ENCODE measurements at places on chromosomes 2 and 18.

- H3K4me3 ChIP-seq: no peak overlapping the region
- H3K36me3 ChIP-seq: peaks cover 50% of the 10 kb centered on the region
- H3K27me3 ChIP-seq: no peaks in the 10 kb centered on the region
- H3K27ac ChIP-seq: no peak overlapping the region
Observed at GRCh38 chr2:99442837-99443236, 47.0 kb downstream of the REV1 start.

GRCh38 chr2:239372835-239373234 lies 28.0 kb downstream of the HDAC4 start:
- no peak overlapping the region for H3K4me3 ChIP-seq
- no peak for DNase-seq
- no peaks in the 10 kb centered on the region for H3K36me3 ChIP-seq
- no peaks in the 10 kb centered on the region for H3K27me3 ChIP-seq
- peaks cover 17% of the 10 kb centered on the region for H3K4me1 ChIP-seq
- no peak overlapping the region for H3K27ac ChIP-seq

- DNase-seq: peak; percentile 56
- H3K4me1 ChIP-seq: no peaks in the 10 kb centered on the region
- no peak overlapping the region for H3K4me3 ChIP-seq
- H3K36me3 ChIP-seq: no peaks in the 10 kb centered on the region
- H3K27me3 ChIP-seq: no peaks in the 10 kb centered on the region
- no peak overlapping the region for H3K27ac ChIP-seq
Observed at GRCh38 chr18:50218432-50219197, 23.7 kb upstream of the MYO5B start.

GRCh38 chr2:110114831-110115255 lies 779 bp downstream of the MALL start:
- H3K36me3 ChIP-seq: no peaks in the 10 kb centered on the region
- peak; percentile 27 for DNase-seq
- peak overlapping the region; percentile 63 for H3K27ac ChIP-seq
- peak overlapping the region; percentile 31 for H3K4me3 ChIP-seq
- peaks cover 15% of the 10 kb centered on the region for H3K4me1 ChIP-seq
- peaks cover 57% of the 10 kb centered on the region for H3K27me3 ChIP-seq

GRCh38 chr18:36265015-36265414 lies 32.5 kb upstream of the FHOD3 start:
- H3K27me3 ChIP-seq: no peaks in the 10 kb centered on the region
- no peak overlapping the region for H3K27ac ChIP-seq

GRCh38 chr18:66640431-66640830 lies 36.5 kb upstream of the CDH19 start:
- H3K4me3 ChIP-seq: no peak overlapping the region
- no peak overlapping the region for H3K27ac ChIP-seq
- H3K27me3 ChIP-seq: no peaks in the 10 kb centered on the region
- DNase-seq: peak; percentile 16
- no peaks in the 10 kb centered on the region for H3K36me3 ChIP-seq
- no peaks in the 10 kb centered on the region for H3K4me1 ChIP-seq

DNA sequence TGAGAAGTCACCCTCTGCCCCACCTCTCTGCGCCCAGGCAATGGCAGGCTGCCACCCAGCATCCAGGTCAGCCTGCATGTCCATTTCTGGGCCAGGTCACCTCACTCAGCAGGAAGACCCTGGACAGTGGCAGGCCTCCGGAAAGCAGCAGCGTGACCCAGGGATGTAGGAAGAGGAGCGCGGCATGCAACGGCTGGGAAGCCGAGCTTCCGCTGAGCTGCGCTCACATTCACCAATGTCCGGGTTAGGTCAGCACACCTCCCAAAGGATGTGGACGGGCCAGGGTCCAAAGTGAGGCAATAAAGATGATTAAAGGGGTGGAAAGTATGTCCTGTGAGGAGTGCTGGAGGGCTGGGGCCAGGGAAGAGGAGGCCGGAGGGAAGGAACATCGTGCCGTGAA lies 174.5 kb downstream of the CTIF start:
- H3K27me3 ChIP-seq: no peaks in the 10 kb centered on the region

DNA sequence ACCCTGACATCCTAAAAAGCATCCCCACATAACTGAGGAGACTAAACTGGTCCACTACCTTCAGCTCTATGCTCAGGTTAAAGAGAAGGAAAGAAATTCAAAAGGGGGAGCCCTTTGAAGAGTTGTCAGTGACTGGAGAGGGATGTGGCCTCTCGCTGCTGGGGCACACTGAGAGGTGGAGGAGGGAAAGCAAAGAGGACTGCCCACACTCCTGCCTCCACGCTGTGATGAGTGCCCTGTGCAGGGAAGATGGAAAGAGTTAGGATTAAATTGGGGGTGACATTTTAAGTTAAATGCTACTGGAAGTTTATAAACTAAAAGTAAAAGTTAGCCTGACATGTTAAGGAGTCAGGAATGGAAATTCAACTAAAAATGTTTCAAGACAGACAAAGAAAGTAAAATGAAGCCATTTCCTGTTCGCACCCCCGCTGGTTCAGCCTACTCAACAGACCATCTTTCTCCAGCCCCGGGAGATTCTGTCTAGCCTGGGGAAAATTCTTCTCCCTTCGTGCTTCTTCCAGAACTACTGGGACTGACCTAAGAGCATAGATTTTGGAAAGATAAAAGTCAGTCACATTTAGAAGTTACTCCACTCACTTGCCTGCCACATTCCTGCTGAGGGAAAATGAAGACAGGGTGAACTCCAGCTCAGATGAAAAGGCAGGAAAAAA lies 17.8 kb upstream of the INO80C start:
- no peaks in the 10 kb centered on the region for H3K27me3 ChIP-seq
- peaks cover 5% of the 10 kb centered on the region for H3K4me1 ChIP-seq
- DNase-seq: no peak

- no peaks in the 10 kb centered on the region for H3K27me3 ChIP-seq
- H3K27ac ChIP-seq: no peak overlapping the region
- H3K4me1 ChIP-seq: no peaks in the 10 kb centered on the region
- H3K36me3 ChIP-seq: peaks cover 100% of the 10 kb centered on the region
- DNase-seq: no peak
Observed at GRCh38 chr2:190996338-190996946, 17.5 kb downstream of the STAT1 start.

- H3K27me3 ChIP-seq: peaks cover 100% of the 10 kb centered on the region
- no peak overlapping the region for H3K27ac ChIP-seq
- no peak overlapping the region for H3K4me3 ChIP-seq
- no peak for DNase-seq
- no peaks in the 10 kb centered on the region for H3K36me3 ChIP-seq
Observed at GRCh38 chr2:70903641-70904340, 31.9 kb upstream of the ATP6V1B1 start.

- H3K27me3 ChIP-seq: no peaks in the 10 kb centered on the region
- H3K4me1 ChIP-seq: no peaks in the 10 kb centered on the region
- no peaks in the 10 kb centered on the region for H3K36me3 ChIP-seq
- no peak overlapping the region for H3K27ac ChIP-seq
Observed at GRCh38 chr2:238053191-238053776, 7.5 kb upstream of the SCLY start.

- H3K4me1 ChIP-seq: peaks cover 4% of the 10 kb centered on the region
- no peaks in the 10 kb centered on the region for H3K27me3 ChIP-seq
- H3K27ac ChIP-seq: no peak overlapping the region
Observed at GRCh38 chr2:170525566-170525900, 189.6 kb upstream of the SP5 start.

- no peak for DNase-seq
- no peaks in the 10 kb centered on the region for H3K36me3 ChIP-seq
- H3K4me1 ChIP-seq: no peaks in the 10 kb centered on the region
- no peaks in the 10 kb centered on the region for H3K27me3 ChIP-seq
- H3K27ac ChIP-seq: no peak overlapping the region
Observed at GRCh38 chr2:219983836-219984235, 356.4 kb downstream of the SLC4A3 start.

GRCh38 chr2:46650556-46651001 lies 171.2 kb downstream of the TMEM247 start:
- no peaks in the 10 kb centered on the region for H3K36me3 ChIP-seq
- H3K27ac ChIP-seq: no peak overlapping the region
- H3K4me3 ChIP-seq: no peak overlapping the region
- no peaks in the 10 kb centered on the region for H3K27me3 ChIP-seq

GRCh38 chr18:985212-985661 lies 80.6 kb downstream of the ADCYAP1 start:
- DNase-seq: no peak
- H3K4me1 ChIP-seq: no peaks in the 10 kb centered on the region
- no peak overlapping the region for H3K27ac ChIP-seq

- H3K4me1 ChIP-seq: peaks cover 6% of the 10 kb centered on the region
- H3K4me3 ChIP-seq: no peak overlapping the region
- DNase-seq: peak; percentile 58
Observed at GRCh38 chr2:98749066-98749450, 18.1 kb upstream of the MGAT4A start.

DNA sequence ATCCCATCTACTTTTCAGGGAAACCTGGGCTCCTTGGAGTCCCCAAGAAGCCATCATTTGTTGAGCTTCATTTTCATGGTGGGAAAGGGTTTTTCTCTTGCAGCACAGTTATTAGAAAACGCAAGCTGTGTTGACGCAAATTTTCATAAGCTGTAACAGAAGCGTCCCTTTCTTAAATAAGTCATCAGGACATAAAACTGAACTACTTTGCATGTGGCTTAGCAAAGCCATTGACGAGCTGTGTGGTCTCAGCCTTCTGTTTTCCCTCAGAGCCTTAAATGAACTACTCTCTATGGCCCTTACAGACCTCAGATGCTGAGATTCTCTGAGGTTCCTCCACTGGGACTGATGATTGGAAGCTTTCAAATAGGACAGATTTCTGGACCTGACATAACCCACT lies 85.1 kb downstream of the ARL4C start:
- no peaks in the 10 kb centered on the region for H3K4me1 ChIP-seq
- no peaks in the 10 kb centered on the region for H3K36me3 ChIP-seq
- H3K4me3 ChIP-seq: no peak overlapping the region
- peaks cover 14% of the 10 kb centered on the region for H3K27me3 ChIP-seq

DNA sequence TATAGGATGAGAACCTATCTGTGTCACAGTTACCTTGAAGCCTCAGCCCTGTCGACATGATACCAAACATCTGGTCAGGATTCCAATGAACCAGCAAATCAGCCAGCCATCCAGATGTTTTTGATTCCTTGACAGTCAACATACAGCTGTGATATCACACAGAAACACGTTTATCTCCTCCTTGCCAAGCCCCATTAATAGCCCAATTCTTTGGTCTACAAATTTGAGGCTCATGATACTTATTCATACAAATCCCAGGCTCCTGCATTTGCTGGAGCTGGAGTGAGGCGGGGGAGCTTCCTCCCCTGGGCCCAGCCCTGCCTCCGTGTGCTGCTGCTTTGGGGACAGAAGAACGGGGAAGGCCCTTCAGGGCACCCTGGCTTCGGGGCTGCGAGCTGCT lies 611.6 kb upstream of the SALL3 start:
- no peaks in the 10 kb centered on the region for H3K4me1 ChIP-seq
- H3K27me3 ChIP-seq: no peaks in the 10 kb centered on the region
- no peak overlapping the region for H3K4me3 ChIP-seq
- no peak overlapping the region for H3K27ac ChIP-seq
- H3K36me3 ChIP-seq: no peaks in the 10 kb centered on the region

GRCh38 chr2:240642061-240642805 lies 17.0 kb downstream of the GPR35 start:
- peaks cover 60% of the 10 kb centered on the region for H3K27me3 ChIP-seq
- H3K4me1 ChIP-seq: no peaks in the 10 kb centered on the region
- no peaks in the 10 kb centered on the region for H3K36me3 ChIP-seq
- H3K4me3 ChIP-seq: no peak overlapping the region
- no peak overlapping the region for H3K27ac ChIP-seq
- DNase-seq: peak; percentile 1

DNA sequence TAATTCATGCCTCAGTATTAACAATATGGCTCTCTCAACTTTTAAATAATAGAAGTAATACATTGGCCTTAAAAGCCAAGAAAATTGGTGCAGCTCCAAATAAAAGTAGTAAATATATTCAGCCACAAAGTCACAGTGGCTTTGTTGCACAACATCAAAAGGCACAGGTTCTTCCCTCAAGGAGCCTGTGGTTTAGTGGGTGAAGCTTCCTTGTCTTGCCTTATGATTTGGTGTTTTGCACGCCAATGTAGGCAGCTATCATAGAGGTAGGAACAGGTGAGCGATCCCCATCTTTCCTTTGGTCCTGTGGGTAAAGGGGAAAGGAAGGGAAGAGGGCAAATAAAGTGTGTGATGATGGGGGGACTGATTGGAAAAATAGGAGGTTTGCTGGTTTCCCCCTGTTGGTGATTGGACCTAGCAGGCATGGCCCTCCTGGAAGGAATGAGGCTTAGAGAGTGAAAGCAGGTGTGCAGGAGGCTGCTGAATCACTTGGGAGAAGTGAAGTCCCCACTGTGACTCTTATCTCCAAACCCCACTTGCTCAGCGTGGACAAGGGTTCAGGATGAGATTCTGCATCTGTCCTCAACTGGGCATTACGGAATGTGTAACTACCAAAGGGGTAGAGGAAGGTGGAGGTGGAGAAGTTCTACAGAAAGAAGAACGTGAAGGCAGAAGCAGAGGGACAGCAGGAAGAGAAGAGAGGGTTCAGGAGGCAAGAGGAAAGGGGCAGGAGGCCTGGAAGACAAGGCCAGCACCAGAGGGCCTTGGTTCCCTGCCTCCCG lies 20.1 kb upstream of the TNP1 start:
- H3K4me1 ChIP-seq: peaks cover 39% of the 10 kb centered on the region
- no peaks in the 10 kb centered on the region for H3K27me3 ChIP-seq
- H3K4me3 ChIP-seq: no peak overlapping the region
- no peak for DNase-seq
- peak overlapping the region; percentile 69 for H3K27ac ChIP-seq

DNA sequence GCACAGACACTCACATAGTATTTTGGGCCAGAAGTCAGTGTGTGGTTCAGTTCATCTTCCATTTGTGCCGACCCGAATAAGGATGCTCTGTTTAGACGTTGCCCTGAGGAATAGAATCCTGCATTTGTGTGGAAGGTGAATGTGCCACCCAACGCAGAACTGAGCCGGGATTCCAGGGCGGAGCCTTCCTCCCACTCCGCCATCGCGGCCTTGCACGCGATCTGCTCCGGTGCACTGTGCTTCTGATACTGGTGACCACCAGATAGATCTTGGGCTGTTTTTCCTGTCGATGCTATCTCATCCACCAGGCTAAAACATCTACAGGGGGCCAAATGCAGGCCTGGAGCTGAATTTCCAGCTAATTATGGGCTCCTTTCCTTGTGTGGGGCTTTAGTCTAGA lies 29.6 kb upstream of the SNTG2 start:
- H3K4me1 ChIP-seq: no peaks in the 10 kb centered on the region
- no peaks in the 10 kb centered on the region for H3K27me3 ChIP-seq
- no peak for DNase-seq
- no peak overlapping the region for H3K27ac ChIP-seq
- H3K36me3 ChIP-seq: no peaks in the 10 kb centered on the region
- H3K4me3 ChIP-seq: no peak overlapping the region

GRCh38 chr2:201262718-201263117 lies 2.4 kb downstream of the CASP8 start:
- H3K4me3 ChIP-seq: no peak overlapping the region
- H3K27ac ChIP-seq: no peak overlapping the region
- H3K36me3 ChIP-seq: peaks cover 12% of the 10 kb centered on the region
- no peaks in the 10 kb centered on the region for H3K27me3 ChIP-seq

GRCh38 chr2:15942711-15943345 lies 2.5 kb downstream of the MYCN start:
- peak; percentile 26 for DNase-seq
- peak overlapping the region; percentile 70 for H3K4me3 ChIP-seq
- no peaks in the 10 kb centered on the region for H3K27me3 ChIP-seq
- H3K27ac ChIP-seq: peak overlapping the region; percentile 52
- peaks cover 9% of the 10 kb centered on the region for H3K36me3 ChIP-seq

- no peak for DNase-seq
- H3K27me3 ChIP-seq: no peaks in the 10 kb centered on the region
Observed at GRCh38 chr18:44521668-44522022, 159.0 kb upstream of the SETBP1 start.
